Type B pancreatic cell (in vitro differentiated cells): ENCODE measurements at places on chromosomes 2 and 18. TPM values are rescaled to one million over a fixed set of nuclear protein-coding genes. Genes with fewer than 3 reads are reported as not detected.

- no peaks in the 10 kb centered on the region for H3K36me3 ChIP-seq
- DNase-seq = no peak
- no peaks in the 10 kb centered on the region for H3K27me3 ChIP-seq
- peak overlapping the region; percentile 37 for H3K27ac ChIP-seq
- peaks cover 12% of the 10 kb centered on the region for H3K4me1 ChIP-seq
- H3K4me3 ChIP-seq = no peak overlapping the region
Measured at GRCh38 chr2:65877331-65878010, 445.1 kb upstream of the SPRED2 start.

GRCh38 chr2:2014251-2014771 is 270.0 kb upstream of the PXDN start:
- H3K27me3 ChIP-seq = peaks cover 8% of the 10 kb centered on the region
- H3K4me3 ChIP-seq = no peak overlapping the region
- peaks cover 7% of the 10 kb centered on the region for H3K4me1 ChIP-seq
- H3K27ac ChIP-seq = peak overlapping the region; percentile 38

GRCh38 chr18:48525671-48526070 is 13.2 kb upstream of the CTIF start:
- no peaks in the 10 kb centered on the region for H3K36me3 ChIP-seq
- H3K27ac ChIP-seq = no peak overlapping the region
- peaks cover 24% of the 10 kb centered on the region for H3K27me3 ChIP-seq
- no peak overlapping the region for H3K4me3 ChIP-seq
- no peaks in the 10 kb centered on the region for H3K4me1 ChIP-seq
- no peak for DNase-seq

DNA sequence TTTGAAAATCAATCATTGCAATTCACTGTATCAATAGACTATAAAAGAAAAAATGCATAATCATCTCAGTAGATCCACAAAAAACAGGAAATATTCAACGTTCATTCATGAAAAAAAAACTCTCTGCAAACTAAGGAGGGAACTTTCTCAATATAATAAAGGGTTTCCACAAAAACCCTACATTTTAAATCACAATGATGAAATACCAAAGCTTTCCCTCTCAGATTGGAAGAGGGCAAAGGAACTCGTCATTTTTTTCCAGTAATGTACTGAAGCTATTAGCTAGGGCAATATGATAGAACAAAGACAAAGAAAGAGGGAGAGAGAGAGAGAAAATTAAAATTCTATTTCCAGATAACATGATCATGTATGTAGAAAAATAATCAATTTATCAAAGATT is 167.1 kb upstream of the RBMS1 start:
- H3K4me1 ChIP-seq = peaks cover 14% of the 10 kb centered on the region
- H3K4me3 ChIP-seq = no peak overlapping the region
- DNase-seq = no peak
- no peaks in the 10 kb centered on the region for H3K27me3 ChIP-seq
- H3K36me3 ChIP-seq = no peaks in the 10 kb centered on the region
- no peak overlapping the region for H3K27ac ChIP-seq

DNA sequence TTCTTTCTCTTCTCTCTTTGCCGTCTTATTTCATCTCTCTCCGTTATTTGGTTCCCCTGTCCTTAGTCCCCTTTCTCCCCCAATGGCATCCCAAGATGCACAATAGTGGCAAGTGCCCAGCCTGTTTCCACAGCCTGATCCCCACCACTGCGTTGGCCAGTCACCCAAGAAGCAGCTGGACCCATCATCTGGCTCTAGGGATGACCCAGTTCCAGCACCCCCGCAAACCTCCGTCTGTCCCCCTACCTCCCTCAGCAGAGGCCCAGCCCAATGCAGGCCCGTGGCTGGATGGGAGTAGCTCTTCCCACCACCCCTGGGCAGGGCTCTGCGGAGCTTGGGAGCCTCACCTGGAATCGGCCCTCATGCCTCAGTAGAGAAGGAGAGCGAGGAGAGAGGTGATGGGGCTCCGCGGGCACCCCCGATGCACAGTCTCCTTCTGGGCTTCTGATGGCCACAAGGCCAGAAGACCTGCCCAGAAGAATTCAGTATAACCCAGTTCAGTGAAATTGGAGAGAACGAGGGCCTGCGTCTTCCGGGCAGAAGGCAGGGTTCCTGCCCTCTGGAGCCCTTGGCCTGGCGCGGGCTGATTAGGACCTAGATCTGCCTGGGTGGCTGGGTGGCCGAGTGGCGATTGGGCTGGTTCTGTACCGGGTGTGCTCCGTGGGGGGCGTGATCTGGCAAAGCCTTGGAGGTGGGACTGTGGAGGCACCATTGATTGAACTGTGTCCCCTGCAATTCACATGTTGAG is 50.9 kb downstream of the RRM2 start:
- DNase-seq = no peak
- H3K36me3 ChIP-seq = no peaks in the 10 kb centered on the region
- no peak overlapping the region for H3K4me3 ChIP-seq

- H3K27ac ChIP-seq = no peak overlapping the region
- no peaks in the 10 kb centered on the region for H3K27me3 ChIP-seq
- H3K4me3 ChIP-seq = no peak overlapping the region
- H3K36me3 ChIP-seq = no peaks in the 10 kb centered on the region
- DNase-seq = no peak
- H3K4me1 ChIP-seq = peaks cover 33% of the 10 kb centered on the region
Measured at GRCh38 chr2:108974674-108975073, 14.3 kb downstream of the EDAR start.

GRCh38 chr2:43611987-43612894 is 16.4 kb upstream of the THADA start:
- H3K27ac ChIP-seq = no peak overlapping the region
- peaks cover 12% of the 10 kb centered on the region for H3K4me1 ChIP-seq
- H3K27me3 ChIP-seq = no peaks in the 10 kb centered on the region
- H3K36me3 ChIP-seq = no peaks in the 10 kb centered on the region

DNA sequence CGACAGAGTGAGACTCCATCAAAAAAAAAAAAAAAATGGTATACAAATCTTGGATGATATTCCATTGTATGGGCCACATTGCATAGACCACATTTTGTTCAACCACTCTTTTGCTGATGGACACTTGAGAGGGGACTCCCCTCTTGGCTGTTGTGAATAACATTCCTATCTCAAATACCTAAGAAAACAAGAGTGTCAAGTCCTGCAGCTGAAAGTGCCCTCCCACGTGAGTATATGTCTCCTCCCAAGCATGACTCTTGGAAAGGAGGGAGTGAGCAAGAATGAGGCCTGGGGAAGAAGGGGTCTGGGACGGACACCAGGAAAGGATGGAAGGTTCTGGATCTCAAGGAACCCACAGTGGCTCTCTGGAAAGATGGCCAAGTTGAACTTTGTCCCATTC is 36.0 kb upstream of the NPAS2 start:
- no peaks in the 10 kb centered on the region for H3K27me3 ChIP-seq
- H3K27ac ChIP-seq = no peak overlapping the region
- no peaks in the 10 kb centered on the region for H3K36me3 ChIP-seq
- H3K4me1 ChIP-seq = peaks cover 10% of the 10 kb centered on the region
- DNase-seq = no peak

DNA sequence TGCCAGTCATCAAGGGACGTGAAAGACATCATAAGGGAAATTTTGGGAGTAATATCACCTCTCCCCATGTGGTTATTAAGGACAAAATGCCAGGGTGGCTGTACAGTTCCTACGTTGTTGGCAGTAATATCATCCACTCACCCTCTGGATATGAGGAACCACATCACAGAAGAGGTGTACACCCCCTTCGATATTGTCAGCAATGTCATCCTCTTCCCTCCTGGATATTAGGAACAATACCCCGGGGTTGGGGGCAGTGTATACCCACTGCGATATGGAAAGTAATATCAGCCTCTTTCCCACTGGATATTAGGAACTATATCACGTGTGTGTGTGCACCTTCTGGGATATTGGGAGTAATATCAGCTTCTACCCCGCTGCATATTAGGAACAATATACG is 1933.3 kb downstream of the SUCLG1 start:
- no peaks in the 10 kb centered on the region for H3K27me3 ChIP-seq
- H3K27ac ChIP-seq = no peak overlapping the region

PLGLB2 gene
- 3.4 and 5.1 TPM in 2 replicates for total RNA-seq

SLC16A14 gene
- total RNA-seq = 9.1 and 9.3 TPM in 2 replicates
